ENCODE measurements at places on chromosomes 6 and 20.

- no peak for DNase-seq
These were observed 1.7 kb upstream of the MMP9 start for GRCh38 chr20:46006964-46007363.

DNA sequence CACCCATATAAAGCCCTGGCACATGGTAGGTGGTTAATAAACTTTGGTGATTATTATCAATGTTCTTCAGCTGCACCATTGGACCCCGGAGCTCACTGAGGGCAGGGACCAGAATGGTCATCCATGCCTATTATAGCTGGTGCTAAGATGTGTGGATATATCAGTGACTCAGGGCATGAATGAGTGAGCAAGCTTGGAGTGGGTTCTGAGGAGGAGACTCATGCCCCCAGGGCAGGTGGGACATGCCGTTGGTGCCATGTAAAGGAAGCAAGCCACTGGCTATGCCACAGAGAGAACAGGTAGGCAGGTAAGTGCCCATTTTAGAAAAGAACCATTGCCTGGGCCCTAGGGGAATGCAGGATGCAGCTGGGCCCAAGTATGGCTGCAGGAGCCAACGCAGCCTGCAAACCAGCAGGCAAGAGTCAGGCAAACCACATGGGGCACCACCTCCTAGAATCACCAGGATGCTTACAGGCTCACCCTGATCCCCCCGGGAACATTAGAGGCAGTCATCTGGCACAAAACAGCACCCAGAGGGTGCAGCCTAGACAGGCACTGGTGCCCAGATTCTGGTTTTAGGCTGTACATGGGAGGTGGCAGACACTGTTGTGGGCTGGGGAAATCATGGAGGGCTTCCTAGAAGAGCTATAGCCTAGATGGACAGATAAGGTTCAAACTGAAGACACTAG lies 23.5 kb downstream of the PLAGL2 start:
- DNase-seq = no peak

DNA sequence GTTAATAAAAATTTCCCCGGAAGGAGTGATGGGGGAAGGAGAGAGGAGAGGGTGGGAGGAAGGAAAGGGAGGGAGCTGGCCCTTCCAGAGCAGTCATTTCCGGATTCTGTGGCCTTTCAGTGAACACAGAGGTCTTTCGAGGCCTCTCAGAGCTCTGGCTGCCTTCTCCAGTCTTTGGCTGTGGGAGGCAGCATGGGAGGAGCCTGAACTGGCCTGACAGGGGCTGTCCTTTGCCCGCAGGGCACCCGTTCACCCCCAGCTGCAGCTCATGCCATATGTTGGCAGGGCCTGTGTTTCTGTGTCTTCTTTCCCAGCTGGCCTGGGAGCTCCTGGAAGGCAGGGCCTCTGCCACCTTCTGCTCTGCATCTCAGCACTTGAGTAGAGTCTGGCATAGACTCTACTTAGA lies 95.5 kb downstream of the PPP1R14C start:
- DNase-seq = no peak

- DNase-seq = no peak
These were observed 49.1 kb downstream of the LYRM2 start for GRCh38 chr6:89589297-89590025.

GRCh38 chr20:2599288-2600006 lies 53.0 kb upstream of the NOP56 start:
- DNase-seq = no peak

GRCh38 chr20:7858734-7859250 lies 81.5 kb downstream of the HAO1 start:
- no peak for DNase-seq

Measured in NT2/D1 (cell line).